Astrocyte (in vitro differentiated cells and primary cell): ENCODE measurements at places on chromosomes 7 and 10. TPM values are rescaled to one million over a fixed set of nuclear protein-coding genes. Genes with fewer than 3 reads are reported as not detected.

DNA sequence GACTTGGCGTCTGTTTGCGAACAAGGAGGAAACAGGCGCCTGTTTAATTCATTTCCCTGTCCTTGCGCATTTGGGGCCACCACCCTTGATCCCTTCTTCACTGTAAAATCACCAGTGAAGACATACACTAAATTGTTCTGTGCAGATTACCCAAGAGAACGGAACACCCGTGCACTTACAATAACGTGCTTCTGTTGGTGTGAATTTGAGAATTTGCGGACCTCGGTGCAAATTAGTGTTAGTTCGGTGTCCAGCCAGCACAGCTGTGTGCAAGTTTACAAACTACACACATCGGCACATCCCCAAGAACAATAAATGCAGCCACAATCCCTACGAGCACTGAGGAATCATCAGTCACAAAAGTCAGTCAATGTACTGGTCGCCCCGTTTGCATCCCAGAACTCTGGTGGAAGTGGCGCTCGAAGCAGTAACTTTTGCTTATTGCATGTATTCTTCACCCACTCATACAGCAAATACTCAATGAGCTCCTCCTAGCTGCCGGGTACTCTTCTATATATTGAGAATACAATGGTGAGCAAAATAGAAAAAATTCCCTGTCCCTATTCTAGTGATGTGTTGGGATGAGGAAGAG is 786 bp upstream of the CNOT4 start:
- DNase-seq = no peak
- no peaks in the 10 kb centered on the region for H3K36me3 ChIP-seq
- no peak overlapping the region for H3K27ac ChIP-seq
- peaks cover 8% of the 10 kb centered on the region for H3K4me1 ChIP-seq
- no peaks in the 10 kb centered on the region for H3K27me3 ChIP-seq

GRCh38 chr10:88608052-88608732 is 21.6 kb downstream of the LIPJ start:
- H3K4me1 ChIP-seq = no peaks in the 10 kb centered on the region
- no peaks in the 10 kb centered on the region for H3K27me3 ChIP-seq
- DNase-seq = no peak
- H3K27ac ChIP-seq = no peak overlapping the region
- no peak overlapping the region for H3K4me3 ChIP-seq
- no peaks in the 10 kb centered on the region for H3K36me3 ChIP-seq

DNA sequence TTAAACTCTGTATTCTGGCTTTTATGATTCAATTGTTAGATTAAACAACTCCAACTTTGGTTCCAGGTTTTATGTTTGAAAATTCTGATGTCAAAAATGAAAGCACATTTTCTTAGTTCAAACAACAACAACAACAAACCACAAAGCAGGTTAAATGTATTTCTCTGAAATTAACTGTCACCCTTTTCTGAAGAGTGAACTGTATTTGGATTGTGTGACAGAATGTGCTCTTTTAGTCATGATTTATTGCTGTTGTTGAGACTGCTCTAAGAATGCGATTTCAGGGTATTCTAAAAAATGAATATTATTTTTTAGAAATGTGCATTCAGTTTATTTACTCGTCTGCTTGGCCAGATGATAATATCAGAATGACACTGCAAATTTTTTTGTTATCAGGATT is 144.1 kb downstream of the GNAI1 start:
- no peak overlapping the region for H3K27ac ChIP-seq
- DNase-seq = no peak
- H3K4me1 ChIP-seq = peaks cover 10% of the 10 kb centered on the region

GRCh38 chr7:19413443-19413965 is 268.3 kb upstream of the FERD3L start:
- H3K27me3 ChIP-seq = no peaks in the 10 kb centered on the region
- no peak overlapping the region for H3K4me3 ChIP-seq
- H3K27ac ChIP-seq = no peak overlapping the region
- no peaks in the 10 kb centered on the region for H3K4me1 ChIP-seq

- no peaks in the 10 kb centered on the region for H3K4me1 ChIP-seq
- H3K36me3 ChIP-seq = no peaks in the 10 kb centered on the region
- H3K27me3 ChIP-seq = peaks cover 35% of the 10 kb centered on the region
- DNase-seq = no peak
Measured at GRCh38 chr10:100696477-100696901, 48.9 kb upstream of the PAX2 start.

- H3K4me1 ChIP-seq = no peaks in the 10 kb centered on the region
- H3K36me3 ChIP-seq = no peaks in the 10 kb centered on the region
- H3K4me3 ChIP-seq = no peak overlapping the region
- no peak overlapping the region for H3K27ac ChIP-seq
- DNase-seq = no peak
- H3K27me3 ChIP-seq = no peaks in the 10 kb centered on the region
Measured at GRCh38 chr7:127194571-127194970, 58.2 kb downstream of the GRM8 start.

GRCh38 chr10:4088354-4089066 is 303.5 kb upstream of the KLF6 start:
- no peaks in the 10 kb centered on the region for H3K27me3 ChIP-seq
- no peaks in the 10 kb centered on the region for H3K36me3 ChIP-seq
- no peak overlapping the region for H3K27ac ChIP-seq
- no peak overlapping the region for H3K4me3 ChIP-seq

- H3K36me3 ChIP-seq = peaks cover 5% of the 10 kb centered on the region
- DNase-seq = peak; percentile 69
- H3K4me3 ChIP-seq = no peak overlapping the region
- H3K27me3 ChIP-seq = no peaks in the 10 kb centered on the region
- no peak overlapping the region for H3K27ac ChIP-seq
Measured at GRCh38 chr7:47405921-47406800, 175.8 kb downstream of the TNS3 start.

DNA sequence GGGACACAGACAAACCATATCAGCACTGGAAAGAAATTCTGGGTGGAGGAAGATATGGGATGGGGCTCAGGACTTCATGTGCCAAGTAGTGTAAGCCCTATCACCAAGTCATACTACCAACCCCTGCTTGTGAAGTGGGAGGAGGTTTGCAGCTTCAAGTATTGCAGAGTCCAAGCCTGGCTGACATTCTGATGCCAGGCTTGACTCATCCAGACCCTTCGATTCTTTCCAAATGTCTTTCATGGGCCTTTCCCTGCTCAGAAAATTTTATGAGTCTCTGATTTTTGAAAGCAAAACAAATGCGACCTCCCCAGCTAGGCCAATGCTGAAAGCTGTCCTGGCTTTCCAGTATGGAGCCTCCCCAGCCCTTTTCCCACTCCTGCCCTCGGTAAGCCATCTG is 45.1 kb upstream of the SMNDC1 start:
- peaks cover 20% of the 10 kb centered on the region for H3K4me1 ChIP-seq
- H3K36me3 ChIP-seq = no peaks in the 10 kb centered on the region
- no peak for DNase-seq

DNA sequence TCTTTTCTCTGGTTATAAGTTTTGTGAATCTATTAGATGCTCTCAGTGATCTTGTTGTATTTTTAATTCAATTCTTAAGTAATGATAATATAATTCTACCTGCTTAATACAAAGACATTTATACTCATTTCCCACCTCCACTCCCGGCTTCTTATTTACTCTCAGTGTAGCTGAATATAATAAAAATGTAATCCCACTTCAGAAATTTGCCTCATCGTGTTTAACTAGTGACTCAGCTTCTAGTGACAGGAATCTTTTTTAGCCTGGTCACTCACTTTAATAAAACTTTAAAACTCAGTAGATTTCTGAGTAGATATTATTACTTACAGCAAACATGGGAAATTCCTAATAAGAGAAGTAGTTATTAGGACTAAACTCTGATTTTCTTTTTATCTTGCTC is 1506.2 kb upstream of the LRRTM3 start:
- H3K4me1 ChIP-seq = no peaks in the 10 kb centered on the region
- DNase-seq = no peak
- H3K27ac ChIP-seq = peak overlapping the region; percentile 18
- H3K4me3 ChIP-seq = no peak overlapping the region
- H3K27me3 ChIP-seq = no peaks in the 10 kb centered on the region

DNA sequence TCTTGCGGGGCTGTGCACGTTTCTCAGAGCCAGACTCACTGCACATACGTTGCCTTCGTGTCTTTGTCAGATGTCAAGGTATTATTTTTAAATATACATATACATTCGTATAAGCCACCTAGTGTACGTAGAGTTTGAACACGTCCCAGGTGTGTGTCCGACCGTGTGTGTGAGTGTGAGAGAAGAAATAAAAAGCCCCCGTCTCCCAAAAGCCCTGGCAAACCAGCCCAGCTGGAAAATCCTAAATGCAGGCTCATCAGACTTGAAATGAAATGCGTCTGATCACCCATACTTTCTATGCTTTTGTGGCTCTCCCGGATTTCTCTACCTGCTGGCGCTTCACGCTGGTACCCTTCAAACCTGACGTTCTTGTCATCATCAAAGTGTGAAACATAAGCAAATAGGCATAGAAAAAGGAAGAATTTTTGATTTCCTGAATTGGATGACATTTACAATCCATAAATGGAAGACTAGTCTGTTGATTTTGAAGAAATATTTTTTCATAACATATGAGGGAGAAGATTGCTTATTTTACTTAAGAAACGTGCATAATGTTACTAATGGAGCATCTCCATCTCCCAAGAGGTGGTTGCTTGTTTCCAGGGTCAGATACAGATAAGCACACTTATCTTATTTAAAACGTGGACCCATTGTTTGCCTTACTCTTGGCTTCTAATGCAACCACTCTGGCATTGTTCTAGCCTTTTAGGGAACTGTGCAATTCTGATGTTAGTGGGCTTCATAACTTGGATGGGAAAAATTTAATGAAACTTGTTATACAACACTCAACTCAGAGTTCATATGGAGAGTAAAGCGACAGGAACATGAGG is 971 bp downstream of the PRKG1 start:
- H3K36me3 ChIP-seq = no peaks in the 10 kb centered on the region
- H3K4me1 ChIP-seq = no peaks in the 10 kb centered on the region
- H3K4me3 ChIP-seq = peak overlapping the region; percentile 84

CDC14C gene
- 0.14 and 0.17 TPM in 2 replicates for total RNA-seq

ALOX5 gene
- total RNA-seq = 1.0 and 1.8 TPM in 2 replicates

SLC16A12 gene
- 0.31 and 0.59 TPM in 2 replicates for total RNA-seq
